ENCODE measurements at places on chromosomes 7 and 10. TPM values are rescaled to one million over a fixed set of nuclear protein-coding genes. Genes with fewer than 3 reads are reported as not detected.

ADCY1 gene
- total RNA-seq, result 0.16 TPM

IGF2BP3 gene
- total RNA-seq, result 0.64 TPM

NUPR2 gene
- total RNA-seq, result not detected

PI4K2A gene
- total RNA-seq, result 19.1 TPM

CDHR1 gene
- 110 TPM for total RNA-seq

TMEM176A gene
- 44.6 TPM for total RNA-seq

CCDC186 gene
- total RNA-seq, result 194 TPM

DNA sequence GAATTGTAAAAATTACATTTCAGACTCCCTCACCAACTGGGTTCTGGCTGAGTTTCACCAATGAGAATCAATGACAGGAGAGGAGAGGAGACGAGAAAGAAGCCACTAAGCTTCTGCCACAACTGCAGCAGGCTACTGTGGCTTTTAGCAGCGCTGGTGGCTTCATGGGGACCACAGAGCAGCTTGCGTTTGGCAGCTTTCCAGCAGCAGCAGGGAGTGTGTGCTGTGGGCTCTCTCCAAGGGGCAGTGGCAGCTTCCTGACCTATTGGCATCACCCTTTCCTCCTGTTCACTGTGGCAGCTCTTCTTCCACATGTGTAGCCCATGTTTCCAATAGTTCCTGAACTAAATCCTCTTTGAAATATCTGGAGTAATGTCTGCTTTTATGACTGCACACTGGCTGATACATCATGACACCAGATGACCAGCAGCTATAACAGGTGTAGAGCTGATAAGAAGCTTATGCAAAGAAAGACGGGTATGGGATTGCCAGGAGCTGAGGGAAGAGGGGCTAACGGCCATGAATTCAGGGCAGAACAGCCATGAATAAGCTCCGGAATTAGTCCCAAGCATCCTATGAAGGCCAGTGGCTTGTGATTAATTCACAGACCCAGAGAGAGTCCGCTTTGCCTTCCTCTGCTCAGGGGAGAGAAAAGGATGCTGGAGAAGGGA is 46.8 kb downstream of the KCNH2 start:
- no peak for DNase-seq

DNA sequence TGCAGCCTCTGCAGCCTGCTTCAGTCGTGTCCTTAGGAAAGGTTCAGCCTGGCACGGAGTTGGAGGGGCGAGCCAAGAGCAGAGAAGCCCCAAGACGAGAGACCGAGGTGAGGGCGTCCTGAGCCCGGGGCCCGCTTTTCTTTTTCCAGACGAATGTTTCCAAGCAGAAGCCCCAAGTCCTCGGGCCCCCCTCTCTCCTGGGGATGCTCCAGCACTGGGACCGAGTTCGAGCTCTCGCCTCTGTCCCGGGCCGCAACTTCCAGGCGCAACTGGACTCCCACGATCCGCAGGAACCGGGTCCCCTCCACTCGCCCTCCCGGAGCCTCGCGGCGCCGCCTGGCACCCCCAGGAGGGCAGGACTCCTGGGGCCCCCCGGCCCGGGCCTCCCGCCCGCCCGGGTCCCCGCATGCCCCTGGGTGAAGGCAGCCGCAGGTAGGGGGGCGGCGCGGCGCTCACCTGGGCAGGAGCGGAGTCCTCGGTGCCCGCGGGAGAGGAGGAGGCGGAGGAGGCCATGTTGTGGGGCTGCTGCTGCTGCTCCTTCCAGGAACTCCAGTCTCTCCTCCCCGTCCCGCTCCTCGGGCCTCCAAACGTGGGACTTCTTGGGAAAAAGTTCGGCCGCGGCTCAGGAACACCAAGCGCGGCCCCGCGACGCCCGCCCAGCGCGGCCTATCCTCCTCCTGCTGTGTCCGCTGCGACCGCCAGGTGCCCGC is 45.3 kb upstream of the CDK1 start:
- DNase-seq, result peak; percentile 51

DNA sequence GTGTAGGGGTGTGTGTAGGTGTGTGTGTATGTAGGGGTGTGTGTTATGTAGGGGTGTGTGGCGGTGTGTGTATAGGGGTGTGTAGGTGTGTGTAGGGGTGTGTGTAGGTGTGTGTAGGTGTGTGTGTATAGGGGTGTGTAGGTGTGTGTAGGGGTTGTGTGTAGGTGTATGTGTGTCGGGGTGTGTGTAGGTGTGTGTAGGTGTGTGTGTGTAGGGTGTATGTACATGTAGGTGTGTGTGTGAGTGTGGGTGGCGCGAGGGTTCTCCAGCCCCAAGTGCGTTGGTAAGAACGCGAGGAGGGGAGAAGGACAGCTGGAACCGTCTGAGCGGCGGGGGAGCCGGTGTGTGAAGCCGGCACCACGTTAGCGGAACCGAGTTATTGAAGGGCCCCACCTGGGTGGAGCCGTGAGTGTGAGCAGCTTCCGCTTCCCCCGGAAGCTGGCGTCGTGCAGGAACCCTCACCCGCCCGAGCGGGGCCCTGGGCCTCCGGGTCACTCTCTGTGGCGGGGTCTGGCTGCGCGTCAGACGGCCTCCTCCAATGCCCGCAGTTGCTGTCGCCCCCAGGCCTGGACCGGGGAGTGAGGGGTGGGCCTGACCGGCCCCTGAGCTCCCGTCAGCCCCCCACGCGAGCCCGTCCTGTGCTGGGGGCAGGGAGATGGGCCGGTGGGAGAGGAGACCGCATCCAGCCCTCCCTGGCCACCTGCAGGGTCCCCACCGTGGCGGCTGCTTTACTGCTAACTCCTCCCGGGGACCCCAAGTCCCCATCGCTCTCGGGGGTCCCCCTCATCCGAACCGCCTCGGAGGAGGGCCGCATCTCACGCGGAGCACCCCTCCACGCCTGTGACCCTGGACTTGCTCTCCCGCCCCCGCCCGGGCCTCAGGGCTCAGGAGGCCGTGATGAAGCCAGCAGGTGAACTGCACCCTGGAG is 49.6 kb upstream of the PSMG3 start:
- DNase-seq, result no peak

DNA sequence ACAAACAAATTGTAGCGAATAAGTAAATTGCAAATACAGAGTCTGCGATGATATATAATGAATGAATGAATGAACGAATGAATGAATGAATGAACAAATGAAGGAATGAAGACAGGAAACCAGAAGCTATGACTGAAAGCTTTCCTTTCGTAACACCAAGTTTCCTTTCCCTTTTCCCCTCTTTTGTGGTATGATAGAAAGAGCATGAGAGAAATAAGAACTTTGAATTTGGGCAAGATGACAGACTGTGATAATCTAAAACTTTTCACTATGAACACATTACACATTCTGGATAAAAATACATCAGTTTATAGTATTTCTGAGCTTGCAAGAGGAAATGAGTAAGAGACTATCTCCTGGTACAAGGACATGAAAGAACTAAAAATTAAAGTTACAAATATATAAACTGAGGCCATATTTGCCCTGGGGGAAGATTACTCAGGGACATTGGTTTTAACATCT is 8.4 kb upstream of the UCN3 start:
- DNase-seq, result no peak

- peak; percentile 30 for DNase-seq
Measured at GRCh38 chr7:74217455-74218342, 7.9 kb downstream of the LAT2 start.

DNA sequence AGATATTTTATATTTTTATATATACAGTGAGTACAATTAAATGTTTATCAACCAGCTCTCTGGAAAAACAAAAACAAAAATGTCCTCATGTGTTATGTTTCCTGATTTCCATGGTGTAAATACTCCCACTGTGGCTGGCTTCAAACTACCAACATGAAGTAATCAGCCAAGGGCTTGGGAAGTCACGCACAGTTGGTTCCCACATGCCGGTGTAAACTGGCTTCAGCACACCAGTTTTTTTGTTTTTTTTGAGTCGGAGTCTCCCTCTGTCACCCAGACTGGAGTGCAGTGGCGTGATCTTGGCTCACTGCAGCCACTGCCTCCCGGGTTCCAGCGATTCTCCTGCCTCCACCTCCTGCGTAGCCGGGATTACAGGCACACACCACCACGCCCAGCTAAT is 11.8 kb downstream of the OSBPL3 start:
- no peak for DNase-seq

- DNase-seq, result no peak
Measured at GRCh38 chr10:127774766-127775559, 38.0 kb downstream of the FOXI2 start.

DNA sequence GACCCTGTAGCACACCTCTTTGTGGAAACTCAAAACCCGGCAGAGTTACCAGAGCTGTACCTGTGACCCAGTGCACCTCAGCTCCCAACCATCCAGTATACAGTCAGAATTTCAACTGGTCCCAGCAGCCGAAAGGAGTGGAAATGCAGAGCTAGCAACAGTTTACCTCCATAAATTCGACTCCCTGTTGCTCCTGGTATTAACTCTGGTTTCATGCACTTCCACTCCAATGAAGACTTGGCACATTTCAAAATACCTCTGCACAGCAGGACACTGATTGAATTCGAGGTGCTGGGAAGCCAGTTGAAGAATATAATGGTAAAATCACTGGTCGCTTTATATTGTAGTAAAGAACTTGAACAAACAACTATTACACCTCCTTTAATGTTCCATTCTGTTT is 17.9 kb upstream of the TIAL1 start:
- no peak for DNase-seq

DNA sequence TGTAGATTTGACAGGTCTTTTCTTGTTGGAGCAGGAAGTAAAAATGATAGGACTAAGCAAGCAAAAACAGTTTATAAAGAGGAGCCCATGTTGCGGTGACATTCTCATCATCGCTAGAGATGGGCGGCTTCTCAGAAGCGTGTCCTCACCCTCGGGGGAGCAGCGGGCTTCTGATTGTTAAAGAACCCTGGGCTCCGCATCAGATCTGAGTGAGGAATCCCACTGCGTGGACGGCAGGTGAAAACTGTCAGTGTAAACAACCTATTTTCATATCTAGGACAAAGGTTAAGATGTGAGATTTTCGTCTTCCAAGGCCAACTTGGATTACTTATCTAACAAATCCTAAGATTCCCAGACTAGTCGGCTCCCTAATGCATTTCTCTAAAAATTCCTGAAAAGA is 177.6 kb downstream of the ADARB2 start:
- DNase-seq, result no peak

DNA sequence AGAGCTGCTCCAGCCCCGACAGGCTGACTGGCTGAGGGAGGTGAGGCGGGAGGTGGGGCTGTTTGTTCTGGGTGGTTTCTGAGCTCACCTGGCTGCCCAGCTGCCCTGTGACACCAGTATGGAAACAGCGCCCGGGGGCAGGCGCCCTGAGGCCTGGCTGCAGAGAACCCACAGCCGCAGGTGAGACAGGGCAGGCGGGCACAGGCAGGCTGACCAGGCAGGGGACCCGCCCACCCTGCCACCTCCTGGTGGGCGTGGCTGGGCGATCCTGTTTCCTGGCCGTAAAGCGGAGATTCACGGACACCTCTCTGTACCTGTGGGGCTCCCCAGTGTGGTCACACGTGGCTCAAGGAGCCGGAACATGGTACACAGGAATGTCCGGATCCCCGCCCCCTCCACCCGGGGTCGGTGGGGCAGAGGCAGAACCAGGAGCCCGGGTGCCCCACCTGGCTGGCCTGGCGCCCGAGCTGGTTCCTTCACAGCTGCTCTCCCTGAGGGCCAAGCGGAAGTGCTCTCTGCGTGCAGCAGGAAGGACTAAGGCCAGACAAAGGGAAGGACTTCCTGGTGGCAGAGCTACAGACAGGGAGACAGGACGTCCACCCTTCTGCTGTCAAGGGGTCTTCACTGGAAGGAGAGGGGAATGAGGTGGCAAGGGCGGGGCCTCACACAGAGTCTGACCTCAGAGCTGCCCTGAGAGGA is 3.9 kb downstream of the MICALL2 start:
- peak; percentile 87 for DNase-seq

DNA sequence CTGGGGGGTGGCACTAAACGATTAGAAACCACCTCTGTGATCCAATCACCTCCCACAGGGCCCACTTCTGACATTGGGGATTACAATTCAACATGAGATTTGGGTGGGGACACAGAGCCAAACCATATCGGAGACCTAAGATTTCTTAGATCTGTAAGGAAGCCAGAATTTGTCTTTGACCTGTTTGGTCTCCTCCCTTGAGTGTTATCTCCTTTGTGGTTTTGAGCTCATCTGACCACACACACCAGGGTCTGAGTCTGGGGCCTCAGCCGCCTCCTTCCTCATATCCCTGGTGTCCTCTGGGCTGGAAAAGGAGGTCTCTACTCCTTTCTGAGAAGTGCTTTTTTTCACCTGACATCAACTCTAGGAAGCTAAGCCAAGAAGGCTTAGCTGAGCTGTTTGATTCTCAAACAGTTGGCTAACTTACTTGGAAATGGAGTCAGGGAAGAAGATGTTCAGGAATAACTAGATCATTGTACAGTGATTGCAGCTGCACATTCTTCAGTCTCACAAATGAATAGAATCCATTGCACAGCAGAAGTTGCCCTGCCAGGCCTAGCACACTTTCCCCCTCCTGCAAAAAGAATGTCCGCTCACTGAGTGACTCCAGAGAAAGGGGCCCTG is 167.4 kb downstream of the ARHGAP21 start:
- DNase-seq, result no peak

DNA sequence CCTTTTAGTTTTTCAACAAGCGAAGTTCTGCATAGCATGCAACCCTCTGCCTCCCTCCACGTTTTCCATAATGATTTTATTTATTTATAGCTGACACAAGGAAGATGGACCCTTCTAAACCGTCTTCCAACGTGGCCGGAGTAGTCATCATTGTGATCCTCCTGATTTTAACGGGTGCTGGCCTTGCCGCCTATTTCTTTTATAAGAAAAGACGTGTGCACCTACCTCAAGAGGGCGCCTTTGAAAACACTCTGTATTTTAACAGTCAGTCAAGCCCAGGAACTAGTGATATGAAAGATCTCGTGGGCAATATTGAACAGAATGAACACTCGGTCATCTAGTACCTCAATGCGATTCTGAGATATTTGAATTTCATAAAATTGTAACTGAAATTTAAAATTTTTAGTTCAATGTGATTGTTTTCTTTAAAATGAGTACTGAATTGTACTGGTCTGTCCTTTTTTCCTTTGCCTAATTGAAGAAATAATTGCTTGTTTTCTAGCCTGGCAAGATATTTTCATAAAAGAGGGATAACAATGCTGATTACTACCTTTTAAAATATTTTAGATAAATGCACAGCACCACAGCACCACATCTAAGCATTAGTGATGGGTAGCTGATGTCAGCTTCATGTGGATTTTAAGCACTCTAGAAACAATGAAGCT is 41.5 kb upstream of the SLC39A12 start:
- DNase-seq, result peak; percentile 44

DNA sequence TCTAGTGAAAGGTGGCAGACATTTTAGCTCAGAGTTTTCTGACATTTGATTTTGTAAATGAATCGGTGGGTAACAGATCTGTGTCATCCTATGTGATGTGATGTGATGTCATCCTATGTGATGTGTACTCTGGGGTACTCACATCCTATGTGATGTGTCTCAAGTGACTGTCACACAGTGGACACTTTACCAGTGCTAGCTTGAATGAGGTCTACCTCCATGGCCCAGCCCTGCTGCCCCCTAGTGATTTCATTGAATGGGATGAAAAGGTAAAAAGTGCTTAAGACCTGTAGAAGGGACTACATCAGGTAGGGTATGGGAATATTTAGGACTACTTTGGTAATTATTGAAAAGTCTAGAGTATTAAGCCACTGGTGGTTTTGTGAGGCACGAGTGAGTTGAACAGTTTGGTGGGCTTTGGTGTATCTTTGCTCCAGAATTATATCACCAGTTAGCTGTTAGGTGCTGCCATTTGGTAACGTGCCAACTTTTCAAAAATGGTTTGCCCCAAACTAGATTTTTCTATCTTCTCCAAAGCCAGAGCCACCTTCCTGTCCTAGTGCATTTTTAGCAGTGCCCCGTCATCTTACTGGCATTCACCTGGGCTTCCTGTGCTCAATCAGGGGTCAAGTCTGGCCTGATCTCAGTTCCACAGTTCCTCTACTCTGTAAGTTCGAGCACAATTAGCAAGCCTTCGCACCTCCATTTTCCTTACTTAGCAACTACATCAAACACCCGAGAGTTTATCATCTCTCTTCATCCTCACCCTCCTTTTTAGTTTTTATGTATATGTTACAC is 9.7 kb downstream of the EIF4H start:
- no peak for DNase-seq

Data from transverse colon (tissue), 4 donors.